ENCODE measurements at places on chromosomes 11 and 22.

- DNase-seq, result no peak
Measured at GRCh38 chr11:130940706-130941105, 24.4 kb upstream of the SNX19 start.

DNA sequence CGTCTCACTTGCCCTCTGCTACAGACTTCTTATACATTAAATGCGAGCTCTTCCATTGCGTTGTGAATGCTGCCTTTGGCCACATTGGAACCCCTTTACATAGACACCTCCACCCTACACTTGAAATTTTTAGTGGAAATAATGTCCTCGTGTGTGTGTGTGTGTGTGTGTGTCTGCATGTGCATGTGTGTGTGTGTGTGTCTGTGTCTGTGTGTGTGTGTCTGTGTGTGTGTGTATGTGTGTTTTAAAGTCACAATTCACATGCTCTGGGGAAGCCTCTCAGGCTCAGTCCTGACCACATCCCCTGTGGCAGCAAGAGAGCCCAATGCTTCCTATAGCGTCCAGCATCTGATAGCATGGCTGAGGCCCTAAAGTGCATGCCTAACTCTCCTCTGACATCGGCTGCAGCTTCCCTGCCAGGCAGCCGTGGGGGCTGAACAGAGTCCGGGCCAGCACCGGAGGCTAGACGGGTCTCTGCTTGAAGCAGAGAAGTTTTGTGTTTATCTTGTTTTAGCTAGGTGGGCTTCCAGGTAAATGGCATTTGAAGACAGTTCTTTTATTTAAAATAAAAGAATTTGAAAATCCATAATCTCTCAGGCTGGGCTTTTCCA, 64.5 kb upstream of the EMID1 start:
- no peak for DNase-seq

- DNase-seq, result no peak
Measured at GRCh38 chr11:61032824-61033223, 61.3 kb downstream of the CD6 start.

- no peak for DNase-seq
Measured at GRCh38 chr11:97814325-97814959, 1206.3 kb upstream of the CNTN5 start.

DNA sequence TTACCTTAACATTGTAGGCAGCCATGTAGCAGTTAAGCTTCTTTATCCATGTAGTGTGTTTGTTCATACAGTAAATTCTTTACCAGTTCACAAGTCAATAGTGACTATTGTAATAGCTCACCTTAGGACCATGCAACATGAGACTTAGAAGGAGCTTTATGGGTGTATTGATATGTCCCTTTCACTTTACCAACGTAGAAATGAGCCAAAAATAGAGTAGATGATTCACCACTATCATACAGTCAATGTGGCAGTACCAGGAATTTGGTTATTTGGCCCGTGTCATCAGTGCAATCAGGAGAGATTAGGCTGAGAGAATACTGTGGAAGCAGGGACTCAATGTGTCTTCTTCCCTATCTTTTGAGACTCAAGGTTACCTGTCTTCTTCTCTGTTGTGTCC, 4.7 kb downstream of the ZDHHC13 start:
- no peak for DNase-seq

- peak; percentile 79 for DNase-seq
Measured at GRCh38 chr11:6681949-6682348, 1.2 kb downstream of the MRPL17 start.

DNA sequence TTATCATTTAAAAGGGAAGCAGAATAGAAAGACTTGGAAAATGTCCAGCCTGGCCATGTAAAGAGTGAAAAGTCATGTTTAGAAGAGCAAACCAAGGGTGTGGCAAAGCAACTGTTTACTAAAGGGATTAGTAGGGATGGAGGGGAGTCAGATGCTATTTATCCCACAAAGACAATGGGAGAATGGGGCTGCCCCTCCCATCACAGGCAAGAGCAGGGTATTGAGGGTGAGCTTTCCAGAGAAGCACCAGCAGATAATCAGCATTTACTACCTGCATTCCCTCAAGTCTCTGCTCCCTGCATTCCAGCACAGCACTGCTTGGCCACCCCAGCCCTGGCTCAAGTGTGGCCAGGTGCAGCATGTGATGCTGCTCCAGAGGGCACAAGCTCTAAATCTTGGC, 18.5 kb upstream of the QSER1 start:
- no peak for DNase-seq

- DNase-seq, result no peak
Measured at GRCh38 chr11:128963744-128964325, 21.2 kb upstream of the TP53AIP1 start.
